ENCODE measurements at places on chromosomes 4 and X. TPM values are rescaled to one million over a fixed set of nuclear protein-coding genes. Genes with fewer than 3 reads are reported as not detected.

- H3K27me3 ChIP-seq: no peaks in the 10 kb centered on the region
- H3K27ac ChIP-seq: no peak overlapping the region
- H3K4me1 ChIP-seq: peaks cover 41% of the 10 kb centered on the region
- H3K36me3 ChIP-seq: no peaks in the 10 kb centered on the region
- peak overlapping the region; percentile 71 for H3K4me3 ChIP-seq
Measured at GRCh38 chr4:54099287-54099747, 646 bp upstream of the GSX2 start.

DNA sequence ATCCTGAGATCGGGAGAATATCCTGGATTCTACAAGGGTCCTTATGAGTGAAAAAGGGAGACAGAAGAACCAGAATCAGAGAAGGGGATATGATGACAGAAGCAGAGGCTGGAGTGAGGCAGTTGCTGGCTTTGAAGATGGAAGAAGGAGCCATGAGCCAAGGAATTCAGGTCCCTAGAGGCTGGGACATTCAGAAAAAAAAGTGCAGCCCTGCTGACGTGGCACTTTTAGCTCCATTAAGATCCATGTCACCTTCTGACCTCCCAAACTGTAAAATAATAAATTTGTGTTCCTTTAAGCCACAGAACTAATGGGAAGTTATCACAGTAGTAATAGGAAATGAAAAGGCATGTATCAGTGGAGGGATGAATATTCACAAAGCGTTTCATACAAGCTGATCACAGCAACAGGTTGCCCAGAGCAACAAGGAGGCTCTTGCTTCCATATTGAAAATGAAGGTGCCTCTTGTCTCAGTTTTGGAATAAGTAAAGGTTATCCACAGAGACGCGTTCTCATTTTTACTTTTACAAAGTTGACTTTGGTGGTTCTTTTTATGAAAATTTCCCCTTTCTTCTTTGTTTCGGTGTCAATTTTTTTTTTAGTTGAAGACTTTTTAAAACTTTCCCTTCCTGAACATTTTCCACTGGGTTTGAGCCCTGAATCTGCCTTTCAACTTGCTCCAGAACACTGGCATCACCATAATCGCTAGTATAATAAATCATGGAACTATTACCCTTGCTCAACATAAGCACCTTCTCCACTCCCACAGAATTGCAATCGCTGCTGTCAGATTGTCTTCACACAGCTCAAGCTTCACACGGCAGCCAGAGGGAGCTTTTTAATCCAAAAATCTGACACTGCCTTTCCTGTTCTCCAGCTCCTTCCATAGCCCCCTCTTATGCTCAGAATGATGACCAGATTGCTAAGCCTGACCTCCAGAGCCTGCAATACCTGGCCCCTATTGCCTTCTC is 127.6 kb upstream of the RBPJ start:
- no peaks in the 10 kb centered on the region for H3K27me3 ChIP-seq
- no peak for DNase-seq
- no peaks in the 10 kb centered on the region for H3K36me3 ChIP-seq
- H3K4me3 ChIP-seq: no peak overlapping the region
- no peaks in the 10 kb centered on the region for H3K4me1 ChIP-seq

GRCh38 chr4:110550260-110550659 is 72.6 kb downstream of the PITX2 start:
- no peaks in the 10 kb centered on the region for H3K27me3 ChIP-seq
- no peak overlapping the region for H3K27ac ChIP-seq

GRCh38 chrX:84133023-84133422 is 55.0 kb downstream of the RPS6KA6 start:
- no peak overlapping the region for H3K4me3 ChIP-seq
- H3K4me1 ChIP-seq: no peaks in the 10 kb centered on the region
- DNase-seq: no peak
- no peak overlapping the region for H3K27ac ChIP-seq
- no peaks in the 10 kb centered on the region for H3K36me3 ChIP-seq

DNA sequence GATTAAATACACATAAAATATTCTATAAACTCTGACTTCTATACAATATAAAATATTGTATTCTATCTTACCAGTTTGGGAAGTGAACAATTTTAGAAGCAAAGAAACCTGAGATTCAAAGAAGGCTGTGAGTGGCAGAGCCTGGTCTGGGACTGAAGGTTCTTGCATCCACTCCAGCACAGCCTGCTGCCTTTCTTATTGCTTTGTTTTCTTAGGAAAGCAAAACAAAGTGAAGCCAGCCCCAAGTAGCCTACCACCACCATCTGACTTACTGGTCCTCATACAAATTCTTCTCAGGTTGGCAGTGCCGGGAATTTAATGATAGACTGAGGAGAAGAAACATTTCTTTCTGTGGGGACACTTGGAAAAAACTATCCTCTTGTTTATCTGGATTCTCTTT is 129.7 kb upstream of the SMAD1 start:
- no peak overlapping the region for H3K27ac ChIP-seq
- H3K4me1 ChIP-seq: no peaks in the 10 kb centered on the region
- H3K36me3 ChIP-seq: no peaks in the 10 kb centered on the region
- DNase-seq: no peak

- DNase-seq: no peak
- H3K4me3 ChIP-seq: no peak overlapping the region
- H3K27ac ChIP-seq: no peak overlapping the region
Measured at GRCh38 chr4:77990456-77990855, 66.7 kb upstream of the FRAS1 start.

DNA sequence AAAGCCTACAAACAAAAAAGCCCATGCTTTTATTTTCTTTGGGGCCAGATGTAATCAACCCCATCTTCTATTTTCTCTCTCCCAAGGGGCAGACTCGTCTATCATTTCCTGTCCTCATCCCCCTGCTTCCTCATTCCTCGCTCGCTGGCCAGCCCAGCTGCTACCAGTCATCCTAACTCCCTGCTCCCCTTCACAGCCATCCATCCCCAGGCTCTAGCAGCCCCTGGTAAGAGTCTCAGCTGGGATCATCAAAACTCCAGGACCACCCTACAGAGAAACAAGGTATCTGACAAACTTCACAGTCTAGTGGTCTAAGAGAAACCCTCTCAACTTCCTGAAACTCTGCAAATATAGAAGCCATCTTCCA is 23.6 kb downstream of the SH3KBP1 start:
- H3K27me3 ChIP-seq: no peaks in the 10 kb centered on the region
- H3K4me3 ChIP-seq: no peak overlapping the region
- H3K4me1 ChIP-seq: no peaks in the 10 kb centered on the region
- DNase-seq: no peak

- DNase-seq: no peak
- H3K4me3 ChIP-seq: no peak overlapping the region
- H3K27ac ChIP-seq: no peak overlapping the region
- H3K36me3 ChIP-seq: no peaks in the 10 kb centered on the region
- no peaks in the 10 kb centered on the region for H3K4me1 ChIP-seq
Measured at GRCh38 chrX:131728295-131729145, 184.6 kb downstream of the OR13H1 start.

GRCh38 chr4:1731180-1731579 is 9.9 kb downstream of the TACC3 start:
- H3K36me3 ChIP-seq: no peaks in the 10 kb centered on the region
- H3K27me3 ChIP-seq: no peaks in the 10 kb centered on the region
- no peak overlapping the region for H3K4me3 ChIP-seq
- H3K4me1 ChIP-seq: no peaks in the 10 kb centered on the region

DNA sequence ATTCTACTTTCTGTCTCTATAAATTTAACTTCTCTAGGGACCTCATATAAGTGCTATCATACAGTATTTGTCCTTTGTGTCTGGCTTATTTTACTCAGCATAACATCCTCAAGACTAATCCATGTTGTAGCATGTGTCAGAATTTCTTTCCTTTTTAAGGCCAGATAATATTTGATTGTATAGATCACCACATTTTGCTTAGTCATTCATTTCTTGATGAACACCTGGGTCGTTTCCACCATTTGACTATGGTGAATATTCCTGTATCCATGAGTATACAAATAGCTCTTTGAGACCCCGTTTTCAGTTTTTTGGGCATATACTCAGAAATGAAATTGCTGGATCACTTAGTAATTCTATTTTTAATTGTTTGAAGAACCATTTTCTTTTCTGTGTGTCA is 12.0 kb downstream of the CNGA2 start:
- DNase-seq: no peak
- no peak overlapping the region for H3K4me3 ChIP-seq
- no peaks in the 10 kb centered on the region for H3K4me1 ChIP-seq
- no peak overlapping the region for H3K27ac ChIP-seq
- no peaks in the 10 kb centered on the region for H3K27me3 ChIP-seq
- no peaks in the 10 kb centered on the region for H3K36me3 ChIP-seq

- no peaks in the 10 kb centered on the region for H3K27me3 ChIP-seq
- H3K27ac ChIP-seq: no peak overlapping the region
- H3K36me3 ChIP-seq: no peaks in the 10 kb centered on the region
- no peaks in the 10 kb centered on the region for H3K4me1 ChIP-seq
- DNase-seq: no peak
Measured at GRCh38 chr4:58761563-58761962, 1651.4 kb upstream of the IGFBP7 start.

GRCh38 chr4:145352438-145353145 is 129.1 kb upstream of the SMAD1 start:
- H3K4me3 ChIP-seq: no peak overlapping the region
- no peaks in the 10 kb centered on the region for H3K36me3 ChIP-seq
- H3K4me1 ChIP-seq: peaks cover 8% of the 10 kb centered on the region
- no peaks in the 10 kb centered on the region for H3K27me3 ChIP-seq
- no peak overlapping the region for H3K27ac ChIP-seq

- H3K36me3 ChIP-seq: no peaks in the 10 kb centered on the region
- no peak for DNase-seq
- H3K4me3 ChIP-seq: no peak overlapping the region
- no peaks in the 10 kb centered on the region for H3K4me1 ChIP-seq
Measured at GRCh38 chr4:5192678-5193077, 141.4 kb downstream of the STK32B start.

The VEGFD gene
- 19.5 TPM for total RNA-seq

The SPANXN3 gene
- not detected for total RNA-seq

The HTN1 gene
- total RNA-seq: not detected

The CT45A8 gene
- total RNA-seq: not detected

The UBE2A gene
- 50.7 TPM for total RNA-seq

The TLR2 gene
- total RNA-seq: 68.5 TPM

The PABPC1L2A gene
- not detected for total RNA-seq

The CETN2 gene
- 27.1 TPM for total RNA-seq

All from thoracic aorta (tissue), 2 donors.